CD4-positive, alpha-beta T cell treated with Interferon alpha-2 for 1 hour (primary cell): ENCODE measurements at places on chromosomes 5 and 9.

DNA sequence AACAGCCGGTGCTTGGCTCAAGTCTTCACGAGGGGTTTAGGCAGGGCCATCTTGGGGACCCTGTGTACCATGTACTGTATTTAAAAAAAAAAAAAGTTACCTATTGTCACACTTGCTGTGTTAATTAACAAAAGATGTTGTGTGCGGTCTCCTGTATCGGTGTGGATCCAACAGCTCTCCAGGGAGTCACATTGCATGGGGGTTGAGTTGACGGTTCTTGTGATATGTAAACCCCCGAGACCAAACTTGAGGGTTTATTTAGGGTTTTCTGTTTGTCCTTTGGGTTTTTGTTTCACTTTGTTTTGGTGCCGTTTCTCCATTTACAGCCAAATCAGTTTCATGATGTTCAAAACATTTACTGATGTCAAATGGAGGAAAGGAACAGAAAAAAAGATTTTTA lies 22.2 kb downstream of the AMBP start:
- DNase-seq, result no peak

GRCh38 chr9:105043370-105043936 lies 115.5 kb upstream of the ABCA1 start:
- no peak for DNase-seq

DNA sequence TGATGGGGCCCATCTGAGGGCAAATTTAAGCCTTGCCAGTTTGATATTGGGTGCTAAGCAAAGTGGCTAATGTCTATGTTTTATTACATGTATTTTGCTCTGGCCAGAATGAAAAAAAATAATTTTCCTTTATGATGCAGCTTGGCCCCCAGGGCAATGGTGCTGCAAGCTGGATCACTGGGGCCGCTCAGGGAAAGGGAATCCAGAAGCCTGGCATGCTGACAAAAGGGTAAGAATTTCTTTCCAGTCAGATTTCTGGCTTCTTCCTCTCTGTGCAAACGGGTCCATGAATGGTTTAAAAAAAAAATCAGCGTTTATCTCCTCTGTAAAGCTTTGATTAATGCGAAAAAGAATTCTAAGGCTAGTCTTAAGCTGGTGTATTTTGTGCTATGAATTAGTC lies 138.4 kb downstream of the MAPKAP1 start:
- DNase-seq, result no peak

- DNase-seq, result no peak
These were observed 49.9 kb downstream of the GDNF start for GRCh38 chr5:37789991-37790390.

DNA sequence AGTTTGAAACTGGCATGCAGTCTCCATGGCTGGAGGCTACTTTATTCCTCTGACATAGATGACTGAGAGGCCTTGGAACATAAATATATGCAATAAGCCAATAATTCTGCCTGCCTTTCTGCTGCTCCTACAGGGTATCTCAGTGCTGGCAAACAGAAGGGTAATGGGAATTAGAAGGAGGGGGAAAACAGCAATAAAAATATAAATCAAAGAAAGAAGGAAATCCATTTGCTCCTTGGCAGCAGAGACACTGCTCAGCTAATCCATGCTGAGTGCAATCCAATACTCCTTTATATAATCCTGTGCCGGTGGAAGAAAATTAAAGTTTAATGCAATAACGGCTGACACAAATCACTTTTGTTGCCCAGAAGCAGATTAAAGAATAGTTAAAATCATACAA lies 478.9 kb downstream of the SPATA31D1 start:
- no peak for DNase-seq
